Natural killer cell (primary cell): ENCODE measurements at places on chromosomes 13 and 19. TPM values are rescaled to one million over a fixed set of nuclear protein-coding genes. Genes with fewer than 3 reads are reported as not detected.

FPR1 gene
- total RNA-seq = 6.4 TPM

MAP3K10 gene
- 36.0 TPM for total RNA-seq

SLC44A2 gene
- 231 TPM for total RNA-seq

RFPL4AL1 gene
- total RNA-seq = not detected
